NCI-H1436 treated with DMSO at 0.1 percent for 48 hours (cell line): ENCODE measurements at places on chromosomes 3 and 15.
A peak's percentile ranks its signal among the peaks of the same experiment; 100 is the strongest.

DNA sequence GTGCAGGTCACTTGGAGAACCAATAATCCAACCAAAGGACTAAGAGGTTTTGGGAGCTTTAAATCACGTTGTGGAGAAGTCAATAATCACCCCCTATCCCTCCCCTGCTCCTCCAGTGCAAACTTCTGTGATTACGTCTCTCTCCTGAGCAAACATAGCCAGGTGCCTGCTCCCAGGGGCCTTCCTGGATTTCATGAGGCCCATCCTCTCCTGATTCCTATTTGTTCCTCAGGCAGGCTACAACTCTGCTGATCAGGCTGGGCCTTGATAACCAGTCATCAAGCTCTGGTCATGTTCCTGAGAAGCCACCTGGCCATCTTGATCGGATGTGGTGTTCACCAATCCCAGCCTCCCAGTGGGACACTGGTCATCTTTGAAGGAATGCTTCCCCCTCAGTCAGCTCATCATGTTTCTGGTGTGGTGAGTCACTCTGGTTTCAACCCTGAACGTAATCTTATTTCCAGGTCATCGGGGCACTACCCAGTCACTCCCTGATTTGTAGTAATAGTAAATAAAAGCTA lies 2.9 kb upstream of the ZNF710 start:
- no peak for DNase-seq

- peak; percentile 56 for DNase-seq
Measured at GRCh38 chr15:45795440-45796069, 160.7 kb downstream of the SQOR start.

DNA sequence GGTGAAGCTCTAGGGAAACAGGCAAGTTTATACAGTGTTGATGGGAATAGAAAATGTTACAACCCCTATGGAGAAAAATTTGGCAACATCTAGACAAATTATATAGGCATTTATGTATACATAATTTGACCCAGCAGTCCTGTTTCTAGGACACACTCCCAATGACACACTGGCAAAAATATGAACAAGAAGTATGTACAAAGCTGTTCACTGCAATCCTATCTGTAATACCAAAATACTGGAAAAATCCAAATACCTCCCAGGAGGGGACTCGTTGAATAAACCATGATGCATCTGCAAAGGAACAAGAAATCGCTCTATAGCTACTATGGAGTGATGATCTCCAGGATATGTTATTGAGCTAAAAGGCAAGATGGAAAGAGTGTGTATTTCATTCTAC lies 8.5 kb downstream of the BFSP2 start:
- no peak for DNase-seq

DNA sequence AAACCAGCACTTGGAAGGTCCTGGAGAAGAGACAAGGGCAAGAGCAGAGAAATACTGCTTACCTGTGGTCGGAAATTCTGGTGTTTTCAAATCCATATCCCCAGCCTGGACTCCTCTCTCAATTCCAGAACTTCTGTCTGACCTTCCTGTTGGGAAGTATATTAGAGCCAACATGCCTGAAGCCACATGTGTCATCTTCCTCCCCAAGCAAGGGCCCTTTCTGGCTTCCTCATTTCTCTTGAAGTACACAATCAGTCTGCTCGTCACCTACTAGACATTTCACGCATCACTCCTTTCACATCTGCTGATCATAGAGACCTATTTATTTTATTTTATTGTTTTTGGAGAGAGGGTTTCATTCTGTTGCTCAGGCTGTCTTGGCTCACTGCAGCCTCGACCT lies 8.4 kb downstream of the PARP14 start:
- no peak for DNase-seq

DNA sequence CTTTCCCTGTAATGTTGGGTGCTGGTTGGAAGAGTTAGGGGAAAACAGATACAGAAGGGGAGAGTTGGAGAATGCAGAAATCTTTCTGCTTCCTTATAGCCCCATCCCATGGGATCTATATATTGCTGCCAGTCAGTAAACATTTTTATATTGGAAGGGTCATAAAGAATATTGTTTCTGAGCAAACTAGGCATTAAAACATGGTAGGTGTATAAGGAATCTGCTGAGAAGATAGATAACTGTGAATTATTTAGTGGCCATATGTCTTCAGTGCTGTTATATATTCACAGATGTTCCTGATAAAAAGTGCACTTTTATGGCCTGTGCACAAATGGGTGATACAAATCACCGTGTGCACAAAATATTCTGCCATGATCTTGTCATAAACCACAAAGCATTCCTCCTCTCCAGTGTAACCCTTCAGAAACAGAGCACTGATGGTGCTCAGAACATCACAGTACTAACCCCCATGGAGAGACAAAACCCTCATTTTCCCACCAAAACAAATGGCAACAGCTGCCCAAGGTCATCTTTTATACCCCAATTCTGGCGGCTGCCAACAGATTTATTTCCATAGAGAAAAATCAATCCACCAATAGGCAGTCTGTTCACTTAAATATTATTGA lies 269.3 kb downstream of the SLC9A9 start:
- DNase-seq: no peak

DNA sequence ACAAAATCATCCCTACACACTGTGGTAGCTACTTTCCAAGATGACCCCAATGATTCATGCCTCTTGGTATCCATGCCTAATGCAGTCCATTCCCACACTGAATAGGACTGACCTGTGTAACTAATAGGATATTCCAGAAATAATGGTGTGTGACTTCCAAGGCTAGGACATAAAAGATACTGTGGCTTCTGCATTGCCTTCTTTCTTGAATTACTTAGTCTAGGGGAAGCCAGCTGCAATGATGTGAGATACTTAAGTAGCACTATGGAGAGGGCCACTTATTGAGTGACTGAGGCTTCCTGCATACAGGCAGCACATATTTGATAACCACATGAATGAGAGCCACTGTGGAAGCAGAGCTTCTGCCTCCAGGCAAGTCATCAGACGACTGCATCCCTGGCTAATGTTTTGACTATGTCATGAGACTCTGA lies 50.1 kb downstream of the NR1I2 start:
- DNase-seq: no peak

- no peak for DNase-seq
Measured at GRCh38 chr15:75230551-75231371, 27.4 kb upstream of the GOLGA6C start.
